MG63 (cell line): ENCODE measurements at places on chromosomes 13 and 19. TPM values are rescaled to one million over a fixed set of nuclear protein-coding genes. Genes with fewer than 3 reads are reported as not detected.

Gene NXNL1
- not detected in 2 replicates for total RNA-seq

Gene IGFL1
- total RNA-seq: not detected in 2 replicates

DNA sequence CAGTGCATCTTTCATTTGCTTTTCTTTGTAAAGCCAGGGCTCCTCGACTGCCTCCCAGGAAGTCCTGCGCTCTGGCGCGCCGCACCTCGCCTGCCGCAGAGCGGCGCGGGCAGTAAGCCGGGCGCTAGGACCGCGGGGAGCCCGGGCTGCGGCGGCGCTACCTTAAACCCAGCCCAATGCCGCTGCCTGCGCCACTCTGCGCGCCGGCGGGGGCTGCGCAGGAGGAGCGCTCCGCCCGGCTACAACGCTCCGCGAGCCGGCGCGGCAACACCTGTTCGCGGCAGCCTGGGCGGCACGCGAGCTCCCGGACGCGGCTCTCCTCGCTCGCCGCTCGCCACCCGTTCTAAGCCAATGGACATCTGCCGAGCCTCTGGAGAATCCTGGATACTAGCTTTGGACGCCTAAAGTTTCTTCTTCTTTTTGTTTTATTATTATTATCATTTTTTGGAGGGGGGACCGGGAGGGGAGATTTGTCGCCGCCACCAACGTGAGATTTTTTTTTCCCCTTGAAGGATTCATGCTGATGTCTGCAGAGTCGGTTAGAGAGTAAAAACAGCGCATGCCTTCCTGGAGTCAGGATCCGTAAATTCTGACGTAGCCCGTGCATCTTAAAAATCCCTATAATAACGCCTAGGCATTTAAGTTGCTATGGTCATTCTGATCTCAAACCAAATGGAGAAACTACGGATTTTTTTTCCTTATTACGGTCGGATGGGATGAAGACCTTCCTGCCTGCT lies at the start of gene FGF9:
FGF9 (plus strand) TSS at position 191 of the 737 bp plus-strand sequence. CDS start 840 bp downstream, outside the sequence.
- peak; percentile 81 for DNase-seq

DNA sequence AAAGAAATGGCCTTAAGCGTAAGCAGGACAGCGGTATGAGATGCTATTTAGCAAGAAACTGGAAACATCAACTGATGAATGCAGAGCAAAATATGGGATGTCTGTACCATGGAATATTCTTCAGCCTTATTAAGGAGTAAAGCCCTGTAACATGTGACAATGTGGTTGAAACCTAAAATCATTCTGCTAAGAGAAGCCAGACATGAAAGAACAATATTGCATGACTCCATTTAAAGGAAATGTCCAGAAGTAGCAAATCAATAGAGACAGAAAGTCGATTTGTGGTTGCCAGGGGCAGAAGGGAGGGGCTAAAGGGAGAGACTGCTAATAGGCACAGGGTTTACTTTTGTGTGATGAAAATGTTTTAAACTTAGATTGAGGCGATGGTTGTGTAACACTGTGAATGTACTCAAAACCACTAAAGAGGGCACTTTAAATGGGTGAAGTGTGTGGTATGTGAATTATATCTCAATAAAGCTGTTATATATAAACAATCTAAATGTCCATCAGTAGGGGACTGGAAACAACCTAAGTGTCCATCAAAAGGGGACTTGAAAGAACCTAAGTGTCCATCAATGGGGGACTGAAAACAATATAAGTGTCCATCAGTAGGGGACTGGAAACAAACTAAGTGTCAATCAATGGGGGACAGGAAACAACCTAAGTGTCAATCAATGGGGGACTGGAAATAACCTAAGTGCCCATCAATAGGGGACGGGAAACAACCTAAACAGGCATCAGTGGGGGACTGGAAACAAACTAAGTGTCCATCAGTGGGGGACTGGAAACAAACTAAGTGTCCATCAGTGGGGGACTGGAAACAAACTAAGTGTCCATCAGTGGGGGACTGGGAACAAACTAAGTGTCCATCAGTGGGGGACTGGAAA lies 45.4 kb downstream of the CCL25 start:
- no peak for DNase-seq
